ENCODE measurements at places on chromosomes 3 and 15.

- DNase-seq = no peak
These were observed 46.6 kb downstream of the APH1B start for GRCh38 chr15:63323798-63324563.

- DNase-seq = no peak
These were observed 76.6 kb downstream of the C3orf70 start for GRCh38 chr3:185076219-185076618.

GRCh38 chr3:193132964-193133363 is 108.1 kb upstream of the PLAAT1 start:
- no peak for DNase-seq

GRCh38 chr3:188309437-188310269 is 155.7 kb downstream of the LPP start:
- DNase-seq = no peak

DNA sequence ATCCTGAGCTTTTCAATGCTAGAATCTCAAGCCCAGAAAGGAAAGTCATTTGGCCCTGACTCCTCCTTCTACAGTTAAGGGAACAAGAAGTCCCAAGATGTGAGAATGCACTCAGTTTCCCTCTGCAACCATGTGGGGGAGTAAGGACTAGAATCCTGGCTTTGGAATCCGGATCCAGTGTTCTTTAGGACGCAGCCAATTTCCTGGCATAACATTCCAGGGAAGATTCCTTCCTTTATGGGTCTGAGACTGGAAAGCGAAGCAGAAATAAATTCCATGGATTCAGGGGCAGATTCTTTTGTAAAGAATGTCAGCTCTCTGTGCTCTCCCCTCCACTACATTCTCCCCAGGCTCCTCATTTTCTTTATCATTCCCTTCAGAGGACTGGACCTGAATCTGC is 151.8 kb upstream of the SOX14 start:
- peak; percentile 63 for DNase-seq

DNA sequence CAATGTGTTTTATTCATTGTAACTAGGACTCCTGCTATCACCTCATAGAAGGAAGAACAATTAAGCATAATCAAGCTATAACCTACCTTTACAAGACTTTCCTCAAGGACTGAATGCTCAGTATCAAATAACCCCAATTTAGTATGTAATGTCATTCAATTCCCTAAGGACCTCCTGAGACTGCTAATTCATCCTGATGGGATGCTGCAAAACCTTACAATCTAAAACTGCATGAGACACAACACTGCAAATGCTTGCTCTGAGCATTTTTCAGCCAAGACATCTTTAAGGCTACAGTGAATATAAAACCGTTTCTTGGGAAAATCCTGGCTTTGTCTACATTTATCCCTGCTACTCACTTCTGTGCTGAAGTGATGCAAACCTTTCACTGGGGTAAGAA is 69.9 kb downstream of the RYK start:
- no peak for DNase-seq

DNA sequence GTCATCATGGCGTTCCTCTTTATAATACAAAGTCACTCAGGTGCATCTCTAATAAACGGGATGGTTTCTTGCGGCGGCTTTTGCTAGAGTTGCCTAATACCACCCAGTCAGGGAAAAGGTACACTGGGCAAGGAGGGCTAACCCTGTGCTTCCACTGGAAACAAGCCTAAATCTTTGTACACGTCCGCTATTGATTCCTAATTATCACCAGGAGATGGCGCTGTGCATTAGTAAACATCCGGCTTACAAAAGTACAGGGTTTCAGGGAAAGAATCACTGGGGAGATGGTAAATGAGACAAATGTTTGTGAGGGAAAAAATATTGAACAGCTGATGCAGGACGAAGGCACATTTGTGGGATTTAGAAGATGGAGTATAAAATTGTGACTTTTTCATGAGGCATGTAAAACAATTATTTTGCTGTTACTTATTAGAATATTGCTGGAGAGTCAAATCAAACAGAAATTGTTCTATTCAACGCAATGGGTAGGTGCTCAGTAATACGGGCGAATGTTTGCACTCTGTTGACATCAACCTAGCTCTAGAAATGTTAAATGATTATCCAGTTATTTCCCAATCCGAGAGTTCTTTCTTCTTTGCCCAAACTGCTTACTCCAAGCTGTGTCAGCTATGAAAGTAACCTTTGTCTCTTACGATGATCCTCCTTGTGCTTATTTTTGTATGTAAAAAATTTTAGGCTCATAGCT is 50.6 kb downstream of the GMNC start:
- peak; percentile 56 for DNase-seq

- DNase-seq = peak; percentile 67
These were observed 159.7 kb downstream of the POLR2M start for GRCh38 chr15:57866149-57866736.

Measured in H9 (cell line).